Thoracic aorta (tissue), 2 donors: ENCODE measurements at places on chromosomes 1 and 21.

GRCh38 chr1:214902636-214903320, 179.8 kb upstream of the KCNK2 start:
- no peak for DNase-seq

DNA sequence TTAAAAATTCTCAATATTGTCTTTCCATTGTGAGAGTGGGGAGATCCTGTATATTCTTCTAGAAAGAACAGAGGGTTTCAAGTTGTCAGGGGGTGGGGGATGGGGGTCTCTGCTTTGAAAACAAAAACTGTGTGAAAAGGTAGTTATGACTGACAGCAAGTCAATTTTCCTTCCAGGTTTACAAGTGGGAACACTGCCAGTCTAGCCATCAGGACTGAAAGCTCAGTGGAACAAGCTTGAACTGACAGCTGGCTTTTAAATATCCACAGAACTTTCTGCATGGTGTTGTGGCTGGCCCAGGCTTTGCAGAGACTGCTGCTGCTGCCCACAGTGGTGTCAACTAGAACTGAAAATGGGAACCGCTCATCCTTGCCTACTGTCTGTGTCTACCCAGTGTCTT, 162.6 kb downstream of the TNR start:
- no peak for DNase-seq

GRCh38 chr1:74812180-74812541, 79.2 kb downstream of the TYW3 start:
- no peak for DNase-seq

- no peak for DNase-seq
Measured at GRCh38 chr1:153987621-153988020, 1.5 kb upstream of the RAB13 start.

- no peak for DNase-seq
Measured at GRCh38 chr1:248140846-248141245, 4.1 kb upstream of the OR2M5 start.

- no peak for DNase-seq
Measured at GRCh38 chr1:44240802-44241671, 27.8 kb downstream of the DMAP1 start.

- DNase-seq, result no peak
Measured at GRCh38 chr1:226877669-226878068, 7.3 kb downstream of the PSEN2 start.

DNA sequence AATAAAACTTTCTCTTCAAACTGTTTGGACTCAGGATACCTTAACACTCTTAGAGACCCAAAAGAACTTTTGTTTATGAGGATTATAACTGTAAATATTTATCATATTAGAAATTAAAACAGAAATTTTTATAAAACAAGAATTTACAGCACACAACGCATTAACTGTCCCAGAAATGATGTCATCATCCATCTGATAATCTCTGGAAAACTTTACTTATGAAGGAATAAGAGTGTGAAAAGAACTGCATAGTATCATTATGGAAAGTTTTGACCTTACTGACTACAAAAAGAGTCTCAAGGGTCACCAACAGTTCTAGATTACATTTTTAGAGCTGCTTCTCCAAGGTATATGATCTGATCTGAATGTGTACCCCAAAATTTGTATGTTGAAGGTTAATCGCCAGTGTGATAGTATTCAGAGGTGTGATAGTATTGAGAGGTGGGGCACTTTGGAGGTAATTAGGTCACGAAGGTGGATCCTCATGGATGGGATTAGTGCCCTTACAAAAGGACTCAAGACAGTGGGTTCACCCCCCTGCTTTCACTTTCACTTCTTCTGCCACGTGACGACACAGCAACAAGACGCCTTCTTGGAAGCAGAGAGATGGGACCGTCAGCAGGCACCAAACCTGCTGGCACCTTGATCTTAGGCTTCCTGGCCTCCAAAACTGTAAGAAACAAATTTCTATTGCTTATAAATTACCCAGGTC, 95.7 kb upstream of the NR5A2 start:
- no peak for DNase-seq

- no peak for DNase-seq
Measured at GRCh38 chr1:151916726-151917370, 7.5 kb upstream of the THEM4 start.

- no peak for DNase-seq
Measured at GRCh38 chr1:218584418-218585155, 239.5 kb downstream of the TGFB2 start.

DNA sequence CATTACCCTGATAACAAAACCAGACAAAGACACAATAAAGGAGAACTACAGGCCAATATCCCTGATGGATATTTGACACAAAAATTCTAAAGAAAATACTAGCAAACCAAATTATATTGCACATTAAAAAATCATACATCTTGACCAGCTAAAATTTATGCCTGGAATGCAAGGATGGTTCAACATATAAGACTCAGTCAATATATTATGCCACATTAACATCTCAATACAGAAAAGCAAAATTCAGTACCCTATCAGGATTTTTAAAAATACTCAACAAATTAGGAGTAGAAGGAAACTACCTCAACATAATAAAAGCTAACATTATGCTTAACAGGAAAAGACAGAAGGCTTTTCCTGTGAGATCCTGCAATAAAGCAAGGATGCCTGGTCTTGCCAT, 177.1 kb downstream of the MAGI3 start:
- no peak for DNase-seq

DNA sequence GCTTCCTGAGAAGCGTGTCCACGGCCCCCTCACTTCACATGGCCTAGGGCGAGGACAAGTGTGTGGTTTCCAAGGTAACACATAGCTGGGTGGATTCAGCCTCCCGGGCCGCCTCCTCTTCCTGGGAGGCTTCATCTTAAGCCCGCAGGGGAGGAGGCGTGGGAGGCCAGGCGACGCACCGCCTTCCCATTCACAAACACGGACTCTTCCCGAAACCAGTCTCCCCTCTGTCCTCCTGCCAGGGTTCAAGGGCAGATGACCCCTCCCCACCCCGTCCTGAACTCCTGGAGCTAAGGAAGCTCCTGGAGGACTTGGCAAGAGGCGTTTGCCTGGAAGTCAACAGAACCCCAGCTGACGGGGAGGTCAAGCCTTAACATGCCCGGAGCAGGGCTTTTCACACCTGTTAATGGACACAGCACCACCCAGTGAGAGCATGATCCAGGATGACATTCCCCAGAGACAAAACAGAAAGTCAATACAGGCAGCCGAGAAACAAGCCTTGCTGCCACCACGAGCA, 56.7 kb downstream of the KCNN3 start:
- no peak for DNase-seq

DNA sequence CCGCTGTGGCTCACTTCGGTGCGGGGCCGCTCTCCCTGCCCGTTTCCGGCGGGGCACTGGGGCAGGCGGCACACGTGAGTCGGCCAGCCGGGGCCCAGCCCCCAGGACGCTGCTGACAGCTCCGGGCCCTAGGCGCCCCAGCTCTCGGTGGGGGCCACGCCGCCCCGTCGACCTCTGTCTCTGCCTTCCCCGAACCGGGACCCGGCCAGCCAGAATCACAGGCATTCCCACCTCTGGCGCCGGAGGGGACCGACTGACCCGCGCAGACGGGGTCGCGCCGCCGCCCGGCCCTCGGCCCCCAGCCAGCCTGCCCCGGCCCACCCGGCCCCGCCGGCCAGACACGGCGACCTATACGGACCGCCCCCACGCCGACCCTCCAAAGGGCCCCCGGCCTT, 755 bp downstream of the SCMH1 start:
- no peak for DNase-seq

DNA sequence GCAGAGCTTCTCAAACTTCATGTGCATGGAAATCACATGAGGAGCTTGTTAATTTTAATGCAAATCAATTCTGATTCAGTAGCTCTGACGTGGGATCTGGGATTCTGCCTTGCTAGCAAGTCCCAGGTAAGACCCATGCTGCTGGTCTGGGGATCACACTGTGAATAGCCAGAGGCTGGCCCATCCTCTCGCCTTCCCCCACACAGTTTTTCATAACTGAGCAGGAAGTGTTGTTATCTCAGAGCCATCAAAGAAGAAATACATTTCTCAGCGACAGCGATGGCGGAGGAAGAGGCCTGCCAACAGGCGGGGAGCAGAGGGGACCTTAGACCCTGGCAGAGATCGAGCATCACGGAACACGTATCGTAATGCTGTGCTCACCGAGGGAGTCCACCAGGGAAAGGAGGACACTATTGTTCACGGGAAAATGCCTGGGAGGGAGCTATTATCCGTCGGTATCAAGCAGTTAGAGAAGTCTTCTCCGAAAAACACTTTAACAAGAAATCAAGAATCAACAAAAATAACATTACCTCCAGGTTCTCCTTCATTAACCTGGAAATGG, 268.9 kb upstream of the TMEM51 start:
- no peak for DNase-seq

GRCh38 chr1:230062521-230062920, 4.5 kb upstream of the GALNT2 start:
- DNase-seq, result no peak

DNA sequence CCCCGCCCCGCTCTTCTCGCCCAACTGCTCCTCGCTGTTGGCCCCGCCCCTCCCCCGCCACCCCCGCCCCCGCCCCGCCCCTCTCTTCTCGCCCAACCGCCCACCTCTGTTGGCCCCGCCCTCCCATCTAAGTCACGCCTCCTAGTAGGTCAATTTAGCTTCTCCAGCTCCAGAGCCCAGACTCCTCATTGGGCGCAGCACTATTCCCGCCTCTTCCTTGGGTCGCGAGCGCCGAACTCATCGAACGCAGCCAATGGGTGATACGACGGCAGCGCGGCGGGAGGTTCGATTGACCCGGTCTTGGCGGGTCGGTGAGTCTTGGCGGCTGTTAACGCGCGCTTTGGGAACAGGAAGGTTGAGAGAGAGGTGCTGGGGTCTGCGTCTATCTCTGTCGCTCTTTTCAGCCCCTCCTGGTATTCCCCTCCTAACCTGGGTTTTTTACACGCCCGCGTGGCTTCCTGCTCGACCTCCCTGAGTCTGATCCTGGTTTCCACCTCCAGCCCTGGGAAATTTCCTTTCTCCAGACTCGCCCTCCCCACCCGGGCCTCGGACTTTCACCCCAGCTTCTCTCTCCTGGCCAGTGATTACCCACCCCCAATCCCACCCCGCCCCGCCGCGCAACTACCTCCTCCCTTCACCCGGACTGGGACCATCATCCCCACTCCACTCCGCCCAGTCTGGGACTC, at the start of gene RAD54L:
TSS of gene RAD54L (plus strand) at position 328 of the 686 bp plus-strand sequence. CDS start 643 bp downstream, outside the sequence.
- peak; percentile 95 for DNase-seq

DNA sequence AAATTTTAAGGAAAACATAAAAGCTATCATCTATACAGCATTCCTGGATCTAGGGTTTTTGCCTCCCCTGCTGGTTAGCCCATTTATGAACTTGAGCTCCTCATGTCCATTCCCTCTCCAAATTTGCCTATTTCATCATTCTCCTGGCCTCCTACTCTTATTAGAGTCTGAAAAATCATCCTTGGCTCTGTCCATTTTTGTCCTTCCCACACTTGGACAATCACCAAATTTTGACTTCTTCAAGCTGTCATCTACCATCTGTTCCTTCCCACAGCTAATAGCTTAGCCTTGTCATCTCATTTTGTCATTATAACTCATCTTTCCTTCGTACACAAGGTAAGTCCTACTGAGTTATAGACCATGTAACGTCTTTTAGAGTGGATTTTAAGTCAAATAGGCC, 2.2 kb upstream of the HENMT1 start:
- DNase-seq, result no peak

GRCh38 chr1:39574646-39575045, 1.9 kb downstream of the PABPC4 start:
- DNase-seq, result no peak

DNA sequence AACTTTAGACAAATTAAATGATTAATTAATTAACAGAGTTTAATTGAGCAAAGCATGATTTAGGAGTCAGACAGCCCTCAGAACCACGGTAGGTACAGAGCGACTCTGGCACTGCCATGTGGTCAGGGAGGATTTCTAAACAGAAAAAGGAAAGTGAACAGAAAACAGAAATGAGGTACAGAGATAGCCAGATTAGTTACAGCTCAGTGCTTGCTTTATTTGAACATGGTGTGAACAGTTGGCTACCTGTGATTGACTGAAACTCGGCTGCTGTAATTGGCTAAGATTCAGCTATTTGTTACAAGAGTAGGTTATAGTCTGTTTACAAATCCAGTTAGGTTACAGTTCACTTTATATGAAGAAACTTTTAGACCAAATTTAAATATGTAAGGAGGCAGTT, 163.0 kb upstream of the TNR start:
- DNase-seq, result no peak

GRCh38 chr1:193069748-193070385, 10.5 kb downstream of the RO60 start:
- DNase-seq, result no peak

DNA sequence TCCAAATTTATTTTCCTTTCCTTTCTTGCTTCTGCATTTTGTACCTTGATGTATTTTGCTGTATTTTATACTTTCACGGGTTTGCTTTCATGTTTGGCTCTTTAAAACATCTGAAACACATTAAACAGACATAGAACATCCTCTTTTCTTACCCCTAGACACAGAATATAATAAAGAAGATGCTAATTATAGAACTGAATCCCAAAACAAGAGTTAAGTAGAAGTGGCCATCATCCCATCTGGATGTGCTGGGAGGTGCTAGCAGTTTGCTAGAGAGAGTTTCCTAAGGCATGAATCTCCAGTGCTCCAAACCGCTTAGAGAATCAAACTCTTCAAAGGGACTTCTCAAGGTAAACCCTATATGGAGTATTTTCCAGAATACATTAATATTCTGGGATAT, 53.9 kb upstream of the GNG12 start:
- no peak for DNase-seq

DNA sequence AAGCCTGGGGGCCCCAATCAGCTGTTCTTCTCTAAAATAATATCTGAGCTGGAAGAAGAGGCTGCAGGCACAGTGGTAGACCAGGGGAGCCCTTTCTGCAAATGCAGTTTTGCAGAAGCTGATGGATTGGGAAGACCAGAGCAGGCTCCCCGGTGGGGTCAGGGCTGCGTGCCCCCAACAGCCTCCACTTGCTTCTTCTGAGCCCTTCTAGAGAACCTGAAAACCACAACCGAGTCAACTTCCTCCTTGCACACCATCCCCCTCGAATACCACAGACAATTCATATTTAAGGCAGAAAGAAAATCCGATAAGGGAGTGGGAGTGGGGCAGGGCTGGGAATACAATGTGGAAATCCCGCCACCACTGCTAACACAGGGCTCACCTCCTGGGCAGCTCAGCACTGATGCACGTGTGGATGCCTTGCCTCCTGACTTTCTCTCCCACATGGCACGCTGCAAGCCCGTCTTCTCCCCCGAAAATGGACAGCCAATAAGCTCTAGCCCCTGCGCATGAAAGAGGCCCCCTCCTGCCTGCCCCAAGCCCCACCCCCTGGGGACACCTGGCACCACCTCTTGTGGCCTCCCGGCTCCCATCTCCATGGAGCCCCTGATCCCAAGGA, 25.4 kb upstream of the ALDH4A1 start:
- no peak for DNase-seq
